ENCODE measurements at places on chromosomes 3 and 15. TPM values are rescaled to one million over a fixed set of nuclear protein-coding genes. Genes with fewer than 3 reads are reported as not detected.

- DNase-seq, result no peak
Observed at GRCh38 chr3:115588201-115589115, 34.9 kb upstream of the GAP43 start.

- DNase-seq, result no peak
Observed at GRCh38 chr3:16290827-16291196, 25.8 kb downstream of the OXNAD1 start.

GRCh38 chr15:40845036-40845435 is 1.2 kb downstream of the SPINT1 start:
- DNase-seq, result no peak

DNA sequence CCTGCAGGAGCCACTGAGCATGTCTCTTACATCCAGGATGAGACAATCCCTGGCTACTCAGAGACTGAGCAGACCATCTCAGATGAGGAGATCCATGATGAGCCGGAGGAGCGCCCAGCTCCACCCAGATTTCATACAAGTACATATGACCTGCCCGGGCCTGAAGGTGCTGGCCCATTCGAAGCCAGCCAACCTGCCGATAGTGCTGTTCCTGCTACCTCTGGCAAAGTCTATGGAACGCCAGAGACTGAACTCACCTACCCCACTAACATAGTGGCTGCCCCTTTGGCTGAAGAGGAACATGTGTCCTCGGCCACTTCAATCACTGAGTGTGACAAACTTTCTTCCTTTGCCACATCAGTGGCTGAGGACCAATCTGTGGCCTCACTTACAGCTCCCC is 6.2 kb downstream of the MAP1A start:
- DNase-seq, result no peak

DNA sequence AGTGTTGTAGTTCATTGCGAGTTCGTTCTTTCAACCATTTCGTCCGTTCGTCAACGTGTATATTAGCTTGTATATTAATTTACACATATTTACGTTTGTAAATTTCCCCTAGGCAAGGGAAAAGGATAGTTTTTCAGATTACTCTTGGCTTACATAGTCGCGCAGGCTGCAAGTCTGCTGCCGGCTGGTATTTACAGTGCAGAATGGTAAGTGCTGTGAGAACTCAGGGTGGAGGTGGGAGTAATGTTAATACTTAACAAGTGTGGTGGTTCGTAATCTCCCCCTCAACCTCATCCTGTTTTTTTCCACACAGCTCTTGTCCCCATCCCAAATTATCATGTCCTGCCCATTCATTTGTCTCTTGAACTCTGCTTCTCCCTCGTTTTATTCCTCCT is 766 bp downstream of the FAM98B start:
- no peak for DNase-seq

- DNase-seq, result no peak
Observed at GRCh38 chr3:47836986-47837385, 34.0 kb downstream of the DHX30 start.

DNA sequence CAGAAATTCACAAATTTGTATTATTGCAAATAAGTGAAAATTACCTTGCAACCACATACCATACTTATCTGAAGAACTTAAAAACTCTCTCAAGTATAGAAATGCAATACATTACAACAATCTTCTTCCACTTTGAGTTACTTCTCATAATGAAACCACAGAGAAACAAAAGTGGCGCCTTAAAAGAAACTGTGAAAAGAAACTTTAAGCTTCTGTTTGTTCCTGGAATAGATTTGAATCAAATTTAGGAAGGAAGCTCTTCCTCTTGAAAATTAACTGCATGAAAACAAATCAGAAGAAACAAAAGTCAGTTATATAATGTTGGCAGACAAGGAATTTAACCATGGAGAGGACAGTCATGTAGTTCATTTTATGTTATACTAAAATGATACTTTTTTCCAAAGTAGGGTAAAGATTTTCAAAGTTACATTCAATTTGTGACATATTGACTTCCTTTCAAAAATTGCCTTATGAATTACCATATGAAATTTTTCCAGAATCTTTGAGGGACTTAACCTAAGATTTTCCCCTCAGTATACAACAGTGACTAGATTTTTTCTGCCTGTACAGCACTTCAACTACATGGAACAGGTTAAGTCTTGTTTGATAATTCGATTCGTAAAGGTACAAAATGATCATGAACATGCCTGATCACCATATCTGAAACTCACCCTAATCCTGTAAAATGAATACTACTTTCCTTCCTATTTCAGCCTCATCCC is 57.6 kb upstream of the TNFSF10 start:
- no peak for DNase-seq

- no peak for DNase-seq
Observed at GRCh38 chr3:98730886-98731537, 32.1 kb upstream of the ST3GAL6 start.

DNA sequence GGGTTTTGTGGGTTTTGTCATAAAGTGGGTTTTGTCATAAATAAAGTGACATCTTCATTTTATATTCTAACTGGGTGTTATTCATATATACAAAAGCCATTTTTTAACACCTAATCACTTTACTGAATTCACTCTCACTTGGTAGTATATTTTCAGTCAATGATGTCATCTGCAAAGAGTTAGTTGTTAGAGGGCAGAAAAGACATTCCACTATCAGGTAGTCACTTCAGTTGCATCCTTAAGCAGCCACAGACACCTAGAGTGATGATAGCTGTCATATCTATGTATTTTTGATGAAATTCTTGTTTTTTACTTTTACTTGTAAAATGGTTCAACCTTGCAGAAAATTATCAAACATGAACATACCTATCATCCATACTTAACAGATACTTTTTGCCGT is 89.0 kb downstream of the DHX36 start:
- no peak for DNase-seq

DNA sequence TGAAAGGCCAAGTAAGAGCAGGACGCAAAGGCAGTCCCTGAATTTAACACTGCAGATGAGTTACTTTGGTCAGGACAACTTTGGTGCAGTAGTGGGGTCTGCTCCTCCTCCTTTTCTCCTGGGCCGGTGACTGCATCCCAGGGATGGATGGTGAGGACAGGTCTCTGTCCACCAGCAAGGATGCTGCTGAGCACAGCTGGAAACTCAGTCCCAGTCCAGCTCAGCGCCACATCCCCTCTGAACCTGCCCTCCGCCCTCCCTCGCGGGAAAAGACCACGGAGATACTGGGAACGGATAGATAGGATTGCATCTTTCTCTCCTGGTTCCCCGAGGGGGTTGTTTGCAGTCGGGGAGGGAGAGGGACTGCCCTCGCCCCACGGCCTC is 13.8 kb downstream of the GRAMD2A start:
- DNase-seq, result no peak

DNA sequence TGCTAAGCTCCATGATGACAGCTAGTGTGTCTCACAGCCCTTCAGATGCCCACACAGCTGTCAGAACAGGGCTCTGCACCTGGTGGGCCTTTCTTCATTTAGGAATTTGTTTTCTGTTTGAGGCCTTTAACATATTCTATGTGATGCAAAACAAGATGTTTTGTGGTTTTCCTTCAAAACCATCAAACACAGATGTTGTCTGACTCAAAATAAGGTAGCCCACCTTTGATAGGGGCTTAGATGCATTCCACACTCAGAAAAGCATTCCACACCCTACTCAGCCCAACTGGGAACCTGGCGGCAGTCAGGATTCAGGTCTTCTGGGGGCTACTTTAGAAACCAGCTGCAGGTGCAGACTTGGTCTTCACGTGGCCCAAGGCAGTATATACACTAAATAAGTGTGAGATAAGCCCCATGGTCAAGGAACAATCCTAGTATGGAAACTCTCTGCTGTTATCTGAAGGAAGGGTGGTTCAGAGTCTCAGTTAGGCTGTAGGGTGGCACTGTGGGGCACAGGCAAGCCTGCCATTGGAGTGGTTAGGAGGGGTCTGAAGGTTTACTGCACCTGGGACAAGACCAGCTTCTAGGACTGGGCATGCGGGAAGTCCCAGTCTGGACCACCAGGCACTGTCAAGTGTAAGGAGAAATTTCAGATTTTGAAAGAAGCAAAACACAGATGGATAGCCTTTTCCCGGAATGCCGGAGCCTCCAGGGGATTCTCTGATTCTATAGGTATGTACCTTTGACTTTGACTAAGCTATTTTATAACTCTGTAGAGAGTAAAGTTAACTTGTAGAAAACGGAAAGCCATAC is 20.1 kb downstream of the LRRC2 start:
- no peak for DNase-seq

DNA sequence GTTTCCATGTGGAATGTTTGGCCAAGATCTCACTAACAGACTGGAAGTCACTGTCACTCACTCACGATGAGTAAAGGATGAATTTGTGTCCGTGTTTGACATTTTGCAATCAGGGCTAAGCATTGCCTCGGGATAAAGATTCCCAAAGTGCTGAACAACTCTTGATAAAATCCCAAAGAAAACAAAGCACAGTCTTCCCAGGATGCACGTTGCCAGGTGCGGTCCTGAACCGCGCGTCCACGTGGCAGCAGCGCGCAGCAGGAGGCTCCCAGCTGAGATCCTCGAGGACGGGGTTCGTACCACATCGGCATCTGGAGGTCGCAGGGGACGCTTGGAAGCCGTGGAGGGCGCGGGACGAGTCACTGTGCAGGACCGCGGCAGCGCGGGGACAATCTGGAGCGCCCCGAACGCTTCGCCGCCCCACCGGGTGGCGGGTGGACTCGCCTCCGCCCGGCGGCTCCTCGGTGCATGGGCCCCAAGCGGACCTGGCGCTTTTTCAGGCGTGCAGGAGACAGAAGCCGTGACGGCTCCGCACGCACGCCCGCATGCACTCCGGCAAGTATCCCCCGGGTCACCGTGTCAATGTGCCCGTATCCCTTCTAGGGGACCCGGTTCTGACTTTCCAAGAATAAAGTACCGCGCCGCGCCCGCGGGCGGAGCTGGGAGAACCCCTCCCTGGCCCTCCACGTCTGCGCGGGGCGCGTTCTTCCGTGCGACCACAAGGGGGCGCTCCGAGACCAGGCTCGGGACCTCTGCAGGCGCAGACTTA is 17.7 kb downstream of the CPN2 start:
- DNase-seq, result no peak

GRCh38 chr3:49098910-49099630 is 5.2 kb upstream of the QRICH1 start:
- DNase-seq, result no peak

DNA sequence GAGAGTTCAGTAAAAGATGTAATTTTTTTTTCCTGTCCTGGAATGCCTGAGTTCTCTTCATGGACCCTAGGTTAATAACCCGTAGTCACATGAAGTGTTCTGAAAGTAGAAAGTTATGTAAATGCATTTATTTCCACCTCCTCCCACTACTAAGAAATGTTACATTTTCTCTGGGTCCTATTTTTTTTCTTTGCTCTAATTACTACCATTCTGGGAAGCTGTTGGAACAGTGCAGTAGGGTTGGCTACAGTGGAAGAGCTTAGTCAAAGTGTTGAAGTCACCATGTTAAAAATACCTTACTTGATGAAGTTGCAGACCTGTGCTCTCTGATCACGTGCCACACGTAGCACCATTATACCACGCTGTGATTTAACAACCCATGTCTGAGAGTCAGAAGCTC is 153.8 kb upstream of the TSC22D2 start:
- no peak for DNase-seq

GRCh38 chr15:99574048-99574447 is 8.3 kb downstream of the MEF2A start:
- DNase-seq, result no peak

GRCh38 chr3:47266709-47267489 is 15.7 kb downstream of the KIF9 start:
- DNase-seq, result peak; percentile 75

GRCh38 chr3:101829874-101830273 is 19.4 kb upstream of the NFKBIZ start:
- no peak for DNase-seq

DNA sequence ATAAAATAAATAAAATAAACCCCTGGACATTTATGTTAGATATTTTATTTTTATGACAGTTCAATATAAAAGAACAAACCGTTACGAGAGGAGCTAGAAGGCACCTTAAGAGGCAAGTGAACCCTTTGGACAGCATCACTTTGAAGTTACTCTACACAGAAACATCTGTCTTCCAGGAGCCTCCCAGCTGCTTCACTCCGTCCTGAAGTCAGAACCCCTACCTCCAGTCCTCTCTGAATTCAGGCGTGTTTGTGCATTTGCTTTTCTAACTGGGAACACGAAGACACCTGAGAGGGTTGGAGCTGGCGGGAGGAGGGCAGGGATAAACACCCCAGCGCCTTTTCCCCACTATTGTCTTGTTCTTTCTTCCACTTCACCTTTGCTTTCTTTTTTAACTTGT is 46.2 kb downstream of the CMTM7 start:
- DNase-seq, result no peak

DNA sequence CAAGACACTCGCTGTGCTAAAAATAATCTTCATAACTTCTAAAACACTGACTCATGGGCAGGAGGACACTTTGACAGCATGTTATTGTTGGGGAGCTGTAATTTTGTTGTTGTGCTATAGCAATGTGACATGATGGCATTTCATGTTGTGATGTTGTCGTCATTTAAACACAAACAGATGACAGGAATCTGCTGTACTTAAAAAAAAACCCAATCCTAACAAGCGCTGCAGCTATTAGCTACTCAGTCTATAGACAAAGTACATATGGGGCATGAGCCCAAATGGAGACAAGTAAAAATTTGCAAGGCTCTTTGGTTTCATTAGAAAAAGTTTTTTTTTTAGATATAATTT is 828 bp upstream of the ATOSA start:
- no peak for DNase-seq

DNA sequence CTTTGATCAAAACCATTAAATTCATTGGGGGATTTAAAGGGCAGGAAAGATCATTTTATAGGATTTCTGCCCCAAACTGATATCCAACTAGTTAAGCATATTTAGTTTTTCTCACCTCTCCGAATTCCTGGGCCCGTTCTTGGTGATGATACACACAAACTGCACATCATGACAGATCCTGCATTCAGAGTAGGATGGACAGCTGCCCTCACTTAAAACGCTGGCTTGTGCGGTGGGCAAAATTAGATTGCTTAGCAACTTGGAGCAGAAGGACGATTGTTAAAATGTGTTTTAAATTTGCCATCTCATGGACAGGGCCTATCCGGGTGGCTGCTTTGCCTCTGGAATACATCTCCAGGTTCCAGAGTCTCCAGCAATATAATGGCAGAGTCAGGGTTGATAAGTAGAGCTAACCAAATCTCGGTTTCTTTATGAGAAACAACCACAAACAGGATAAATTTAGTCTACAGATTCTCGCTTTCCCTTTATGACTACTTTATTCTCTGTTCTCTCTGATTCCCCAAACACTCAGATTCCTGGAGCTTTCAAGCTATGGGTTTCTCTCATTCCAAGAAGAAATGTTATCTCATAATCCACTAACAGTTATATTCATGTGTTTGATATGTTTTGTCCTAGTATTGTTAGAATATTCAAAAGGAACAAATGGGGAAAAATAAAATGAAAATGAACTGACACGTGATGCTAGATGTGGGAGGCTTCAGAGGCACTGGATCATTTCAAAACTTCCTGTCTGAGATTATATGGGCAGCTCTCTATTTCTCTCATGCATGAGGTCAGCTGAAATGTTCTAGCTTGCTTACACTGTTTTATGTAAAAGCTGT is 1014.1 kb upstream of the SEMA6D start:
- DNase-seq, result no peak

GRCh38 chr15:90063770-90064247 is 38.5 kb downstream of the IDH2 start:
- no peak for DNase-seq

GADL1 gene
- 0.58 TPM for total RNA-seq

SERINC4 gene
- not detected for total RNA-seq

POC1A gene
- total RNA-seq, result 4.7 TPM

VGLL3 gene
- total RNA-seq, result 1.1 TPM

PLSCR5 gene
- total RNA-seq, result not detected

RETNLB gene
- not detected for total RNA-seq
